ENCODE measurements at places on chromosomes 16 and 17. TPM values are rescaled to one million over a fixed set of nuclear protein-coding genes. Genes with fewer than 3 reads are reported as not detected.

DNA sequence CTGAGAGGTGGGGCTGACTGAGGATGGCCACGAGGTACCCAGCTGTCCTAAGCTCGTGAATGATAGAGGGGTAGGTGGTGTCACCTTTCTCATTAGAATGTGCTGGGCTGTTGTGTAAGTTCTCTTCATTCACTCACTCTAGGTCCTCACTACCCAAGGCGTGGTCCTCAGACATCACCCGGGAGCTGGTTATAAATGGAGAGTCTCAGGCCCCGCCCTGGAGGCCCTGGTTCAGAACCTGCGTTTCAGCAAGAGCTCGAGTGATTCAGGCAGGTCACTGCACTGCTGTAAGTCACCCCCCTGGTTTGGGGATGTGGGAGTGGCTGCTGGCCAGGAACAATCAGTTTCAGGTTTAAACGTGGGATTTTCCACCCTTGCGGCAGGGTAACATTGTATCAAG is 139.8 kb downstream of the FOXL1 start:
- peak; percentile 18 for DNase-seq

DNA sequence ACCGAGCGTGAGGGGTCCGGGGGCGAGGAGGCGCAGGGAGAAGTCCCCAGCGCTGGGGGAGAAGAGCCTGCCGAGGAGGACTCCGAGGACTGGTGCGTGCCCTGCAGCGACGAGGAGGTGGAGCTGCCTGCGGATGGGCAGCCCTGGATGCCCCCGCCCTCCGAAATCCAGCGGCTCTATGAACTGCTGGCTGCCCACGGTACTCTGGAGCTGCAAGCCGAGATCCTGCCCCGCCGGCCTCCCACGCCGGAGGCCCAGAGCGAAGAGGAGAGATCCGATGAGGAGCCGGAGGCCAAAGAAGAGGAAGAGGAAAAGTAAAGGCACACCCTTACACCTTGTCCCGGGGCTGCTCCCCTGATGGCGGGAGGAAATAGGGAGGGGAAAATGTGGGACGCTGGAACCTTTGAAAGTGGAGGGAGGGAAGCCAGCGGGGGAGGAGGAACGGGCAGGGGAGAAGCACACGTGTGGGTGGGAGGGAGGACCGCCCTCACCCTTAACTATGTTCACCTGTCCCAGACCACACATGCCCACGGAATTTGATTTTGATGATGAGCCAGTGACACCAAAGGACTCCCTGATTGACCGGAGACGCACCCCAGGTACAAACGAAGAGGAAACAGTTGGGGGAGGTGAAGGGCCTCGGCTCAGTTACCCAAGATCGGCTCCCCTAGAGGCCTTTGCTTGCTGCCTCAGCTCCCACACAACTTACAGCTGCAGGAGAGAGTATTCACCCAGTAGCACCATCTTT is 916 bp downstream of the PAGR1 start:
- peak; percentile 83 for DNase-seq

DNA sequence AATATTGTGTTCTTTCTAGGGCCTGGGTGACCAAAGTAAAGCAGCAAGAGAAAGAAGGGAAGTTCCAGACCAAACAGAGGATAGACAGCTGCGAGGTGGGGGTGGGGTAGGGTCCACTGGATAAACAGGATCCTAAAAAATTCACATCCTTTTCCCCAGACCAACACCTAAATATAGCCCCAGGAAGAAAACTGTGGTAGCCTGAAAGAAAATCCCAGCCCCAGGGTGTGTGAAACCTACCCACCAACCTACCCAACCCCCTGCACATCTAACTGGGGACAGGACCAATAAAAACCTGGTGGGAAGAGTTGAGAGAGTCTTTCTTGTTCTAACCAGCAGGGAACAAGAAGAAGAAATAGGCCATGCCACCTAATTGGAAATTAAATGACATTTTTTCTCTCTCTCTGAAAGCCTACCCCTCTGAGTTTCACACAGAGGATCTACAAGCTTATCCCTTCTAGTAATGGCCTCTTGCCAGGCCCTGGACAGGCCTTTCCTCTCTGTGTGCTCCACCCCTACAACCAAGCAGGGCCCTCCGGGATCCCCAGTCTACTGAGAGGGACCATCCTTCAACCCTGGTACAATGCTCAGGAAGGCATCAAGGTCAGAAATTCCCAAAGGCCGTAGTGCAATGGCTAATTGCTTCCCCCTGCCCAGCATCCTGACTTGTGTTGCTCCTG is 12.0 kb downstream of the MYO18A start:
- DNase-seq = no peak

KLHL36 gene
- total RNA-seq = 56.8 TPM

PRSS53 gene
- 3.4 TPM for total RNA-seq

Data from activated CD4-positive, alpha-beta memory T cell treated with anti-CD3 and anti-CD28 coated beads for 36 hours (primary cell).